ENCODE measurements at places on chromosomes 12 and 14. TPM values are rescaled to one million over a fixed set of nuclear protein-coding genes. Genes with fewer than 3 reads are reported as not detected.

The MYL2 gene
- not detected for total RNA-seq

The SYCP3 gene
- 0.21 TPM for total RNA-seq

The PTPRR gene
- not detected for total RNA-seq

The CLEC2A gene
- not detected for total RNA-seq

The ENDOU gene
- total RNA-seq: not detected

The ETFBKMT gene
- total RNA-seq: 0.52 TPM

Measured in mononuclear cell (primary cell).